KBM-7 (cell line): ENCODE measurements at places on chromosomes 2 and 18.

DNA sequence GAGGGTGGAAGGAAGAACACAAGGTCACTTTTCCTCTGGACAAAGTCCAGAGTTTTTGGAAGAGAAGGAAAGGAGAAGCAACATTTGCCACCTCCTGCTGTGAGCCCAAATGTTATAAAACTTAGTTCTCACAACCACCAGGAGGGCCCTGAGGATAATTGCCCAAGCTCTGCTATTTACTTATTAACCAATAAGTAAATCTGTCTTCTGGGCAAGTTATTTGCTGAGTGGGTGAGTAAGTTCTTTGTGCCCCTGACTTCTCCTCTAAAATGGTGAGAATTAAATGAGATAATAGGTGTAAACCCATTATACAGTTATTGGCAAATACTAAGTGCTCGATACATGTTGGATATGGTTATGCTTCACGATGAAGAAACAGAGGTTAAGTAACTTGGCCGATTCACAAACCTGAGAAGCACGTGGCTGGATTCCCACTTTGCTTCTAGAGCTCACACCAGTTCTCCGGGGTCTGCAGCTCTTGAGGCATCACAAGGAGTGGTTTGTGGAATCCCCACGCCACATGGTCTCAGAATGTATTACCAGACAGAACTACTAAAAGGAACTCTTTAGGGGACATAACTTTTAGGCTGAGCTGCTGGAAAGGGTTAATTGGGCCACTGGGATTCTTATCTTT lies 164.1 kb downstream of the MYCN start:
- DNase-seq, result no peak

DNA sequence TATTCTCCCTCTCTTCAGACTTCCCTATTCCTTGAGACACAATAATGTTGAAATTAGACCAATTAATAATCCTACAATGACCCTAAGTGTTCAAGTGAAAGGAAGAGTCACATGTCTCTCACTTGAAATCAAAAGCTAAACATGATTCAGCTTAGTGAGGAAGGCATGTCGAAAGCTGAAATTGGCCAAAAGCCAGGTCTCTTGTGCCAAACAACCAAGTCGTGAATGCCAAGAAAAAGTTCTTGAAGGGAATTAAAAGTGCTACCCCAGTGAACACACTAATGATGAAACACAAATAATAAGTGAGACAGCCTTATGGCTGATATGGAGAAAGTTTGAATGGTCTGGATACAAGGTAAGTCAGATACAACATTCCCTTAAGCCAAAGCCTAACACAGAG lies 115.4 kb downstream of the PXDN start:
- no peak for DNase-seq

GRCh38 chr2:219557791-219558785 lies 13.3 kb downstream of the OBSL1 start:
- no peak for DNase-seq

DNA sequence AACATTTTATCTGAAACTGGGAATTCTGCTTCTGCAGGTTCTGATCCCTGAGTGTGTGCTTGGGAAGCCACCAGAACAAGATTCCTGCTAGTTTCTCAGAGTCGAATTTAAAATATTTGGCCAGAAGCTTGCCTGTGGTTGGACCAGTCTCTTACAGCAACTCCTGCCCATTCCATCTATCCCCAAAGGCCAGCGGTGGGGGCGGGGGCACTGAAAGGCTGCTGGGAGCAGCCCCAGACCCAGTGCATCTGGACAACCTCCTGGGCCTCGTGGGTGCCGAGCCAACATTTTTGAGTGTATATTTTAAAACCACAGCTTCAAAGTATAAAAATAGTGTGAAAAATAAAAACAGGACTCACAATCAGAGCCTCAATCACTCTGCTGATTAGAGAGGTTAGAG lies 38.6 kb upstream of the ZFP36L2 start:
- no peak for DNase-seq

- DNase-seq, result no peak
Measured at GRCh38 chr18:6414118-6414722, 491 bp downstream of the L3MBTL4 start.

- DNase-seq, result no peak
Measured at GRCh38 chr18:52465391-52465790, 125.4 kb downstream of the DCC start.

DNA sequence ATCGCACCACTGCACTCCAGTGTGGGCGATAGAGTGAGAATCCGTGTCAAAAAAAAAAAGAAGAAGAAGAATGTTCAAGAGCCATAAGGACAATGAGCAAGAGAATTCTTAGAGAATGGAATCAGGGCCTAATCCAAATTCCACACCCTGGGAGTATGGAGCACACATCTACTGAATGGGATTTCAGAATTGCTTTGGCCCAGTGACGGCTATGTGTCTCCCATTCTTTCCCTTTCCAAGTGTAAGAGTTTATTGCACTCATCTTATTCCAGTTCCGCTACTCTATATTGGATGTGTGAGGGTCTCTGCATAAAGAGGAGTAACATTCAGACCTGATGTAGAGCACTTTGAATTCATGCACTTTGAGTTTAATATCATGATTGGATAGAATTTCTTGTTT lies 5.9 kb upstream of the RBM43 start:
- DNase-seq, result no peak

GRCh38 chr18:48408727-48409590 lies at the start of gene ZBTB7C:
Gene ZBTB7C, minus strand, starts transcription at chr18:48409383.
- no peak for DNase-seq

DNA sequence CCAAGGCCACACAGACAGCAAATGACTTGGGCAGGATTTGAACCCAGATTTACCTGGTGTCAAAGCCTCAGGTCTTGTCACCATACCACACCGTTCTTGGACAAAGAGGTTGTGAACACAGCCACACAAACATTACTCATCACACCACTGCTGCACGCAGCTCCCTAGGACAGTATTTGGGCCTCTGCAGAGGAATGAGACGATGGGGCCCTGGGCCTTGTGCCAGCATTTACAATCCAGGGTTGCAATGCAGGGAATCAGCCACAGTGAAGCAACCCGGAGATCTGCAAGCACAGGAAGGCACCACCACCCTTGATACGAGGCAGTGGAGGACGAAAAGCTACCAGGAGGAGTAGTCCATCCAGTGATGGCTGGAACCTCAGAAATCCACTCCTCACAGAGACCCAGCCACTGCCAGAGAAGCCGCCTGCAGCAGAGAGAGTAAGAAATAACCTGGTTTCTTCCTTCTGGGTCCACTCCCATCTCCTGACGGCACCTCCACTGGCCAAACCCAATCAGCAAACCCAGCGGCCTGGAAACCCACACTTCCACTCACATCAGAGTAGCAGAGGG lies 3.7 kb upstream of the MTCL1 start:
- DNase-seq, result no peak

GRCh38 chr2:65349863-65350262 lies 82.5 kb downstream of the SPRED2 start:
- DNase-seq, result peak; percentile 37

- no peak for DNase-seq
Measured at GRCh38 chr2:184564092-184564491, 34.2 kb upstream of the ZNF804A start.

GRCh38 chr2:8211384-8211783 lies 470.5 kb upstream of the ID2 start:
- DNase-seq, result no peak

- peak; percentile 14 for DNase-seq
Measured at GRCh38 chr2:138060301-138060635, 96.0 kb downstream of the HNMT start.

- DNase-seq, result no peak
Measured at GRCh38 chr18:79521416-79522205, 125.9 kb downstream of the NFATC1 start.

- no peak for DNase-seq
Measured at GRCh38 chr2:16069663-16069932, 129.2 kb downstream of the MYCN start.

DNA sequence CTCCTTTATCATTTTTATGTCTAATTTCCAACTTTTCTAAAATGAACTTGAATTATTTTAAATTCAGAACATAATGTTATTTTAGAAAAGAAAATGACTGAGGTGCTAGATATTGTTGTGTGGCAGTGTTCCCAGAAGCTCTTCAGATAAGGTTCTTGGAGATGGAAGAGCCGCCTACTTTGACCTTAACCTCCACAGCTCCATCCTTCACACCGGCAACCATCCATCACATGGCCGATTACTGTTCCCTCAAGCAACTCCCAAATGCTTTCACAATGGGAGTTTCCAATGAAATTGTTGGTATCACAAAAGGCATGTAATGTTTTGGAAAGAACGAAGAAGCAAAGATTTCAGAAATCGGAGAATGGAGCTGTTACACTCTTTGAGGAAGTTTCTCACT lies 193.9 kb upstream of the SALL3 start:
- DNase-seq, result no peak
